ENCODE measurements at places on chromosomes 1 and 21.
A peak's percentile ranks its signal among the peaks of the same experiment; 100 is the strongest.

DNA sequence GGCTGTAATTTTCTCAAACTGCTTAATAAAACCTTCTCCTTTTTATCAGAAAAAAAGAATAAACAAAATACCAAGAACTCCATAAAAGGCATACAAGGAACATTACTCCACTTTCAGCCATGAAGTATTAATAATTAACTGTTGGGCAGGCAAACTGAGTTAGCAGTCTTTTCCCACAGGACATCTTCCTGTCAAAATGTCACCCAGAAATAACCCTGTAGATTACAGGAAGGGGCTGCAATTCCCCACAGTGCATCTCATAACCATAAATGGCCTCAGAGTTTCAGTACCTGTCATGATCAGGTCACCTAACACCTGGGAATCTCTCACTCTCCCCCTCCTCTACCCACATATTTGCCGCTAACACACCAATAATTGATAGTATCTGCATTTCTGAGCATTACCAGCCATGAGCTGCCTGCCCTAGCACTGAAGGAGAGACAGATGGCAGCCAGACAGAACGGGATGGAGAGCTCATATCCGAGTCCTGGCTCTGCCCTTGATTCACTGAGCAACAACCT is 475.0 kb downstream of the SMYD3 start:
- peak; percentile 38 for DNase-seq

DNA sequence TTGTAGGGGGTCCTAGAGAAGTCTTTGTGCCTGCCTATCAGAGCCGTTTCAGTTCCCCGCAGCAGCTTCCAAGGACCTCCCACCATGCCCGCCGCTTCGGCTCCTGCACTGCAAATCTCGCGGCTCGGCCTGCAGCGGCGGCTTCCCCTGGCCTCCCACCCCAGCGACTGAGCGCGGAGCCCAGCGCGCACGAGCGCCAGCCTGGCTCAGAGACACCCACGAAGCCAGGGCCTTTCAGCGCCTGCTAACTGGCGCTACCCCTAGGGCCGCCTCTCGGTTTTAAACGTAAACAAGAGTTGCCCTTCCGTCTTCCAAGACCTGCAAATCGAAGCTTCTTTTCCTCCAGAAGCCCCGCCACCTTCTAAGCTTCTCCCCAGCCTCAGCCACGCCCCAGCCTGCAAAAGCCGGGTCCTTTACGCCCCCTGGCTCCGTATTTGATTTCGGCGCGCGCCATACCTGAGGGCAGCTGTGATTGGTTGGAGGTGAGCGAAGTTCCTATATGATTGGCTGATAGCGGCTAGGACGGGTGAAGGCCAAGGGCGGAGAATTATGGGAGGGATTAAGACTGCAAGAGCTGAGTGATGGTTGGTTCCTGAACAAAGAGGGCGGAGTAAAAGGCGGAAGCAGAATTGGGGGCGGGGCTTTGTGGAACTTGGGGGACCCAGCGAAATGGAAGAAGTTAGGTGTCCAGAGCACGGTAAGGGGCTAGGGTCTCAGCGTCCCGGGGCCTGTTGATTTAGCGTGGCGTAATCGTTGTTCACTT is at the start of gene TTF2:
Gene TTF2 (plus strand): TSS at position 649 of the 763 bp plus-strand sequence. CDS start 21 bp downstream, at position 670.
- peak; percentile 95 for DNase-seq

- peak; percentile 68 for DNase-seq
Observed at GRCh38 chr21:45074818-45075595, 627 bp downstream of the ADARB1 start.

- DNase-seq, result no peak
Observed at GRCh38 chr1:44842486-44842861, 579 bp downstream of the PTCH2 start.

GRCh38 chr1:203136409-203137042 is 9.0 kb downstream of the ADORA1 start:
- peak; percentile 46 for DNase-seq

GRCh38 chr1:168498159-168498631 is 45.6 kb downstream of the XCL2 start:
- DNase-seq, result no peak

DNA sequence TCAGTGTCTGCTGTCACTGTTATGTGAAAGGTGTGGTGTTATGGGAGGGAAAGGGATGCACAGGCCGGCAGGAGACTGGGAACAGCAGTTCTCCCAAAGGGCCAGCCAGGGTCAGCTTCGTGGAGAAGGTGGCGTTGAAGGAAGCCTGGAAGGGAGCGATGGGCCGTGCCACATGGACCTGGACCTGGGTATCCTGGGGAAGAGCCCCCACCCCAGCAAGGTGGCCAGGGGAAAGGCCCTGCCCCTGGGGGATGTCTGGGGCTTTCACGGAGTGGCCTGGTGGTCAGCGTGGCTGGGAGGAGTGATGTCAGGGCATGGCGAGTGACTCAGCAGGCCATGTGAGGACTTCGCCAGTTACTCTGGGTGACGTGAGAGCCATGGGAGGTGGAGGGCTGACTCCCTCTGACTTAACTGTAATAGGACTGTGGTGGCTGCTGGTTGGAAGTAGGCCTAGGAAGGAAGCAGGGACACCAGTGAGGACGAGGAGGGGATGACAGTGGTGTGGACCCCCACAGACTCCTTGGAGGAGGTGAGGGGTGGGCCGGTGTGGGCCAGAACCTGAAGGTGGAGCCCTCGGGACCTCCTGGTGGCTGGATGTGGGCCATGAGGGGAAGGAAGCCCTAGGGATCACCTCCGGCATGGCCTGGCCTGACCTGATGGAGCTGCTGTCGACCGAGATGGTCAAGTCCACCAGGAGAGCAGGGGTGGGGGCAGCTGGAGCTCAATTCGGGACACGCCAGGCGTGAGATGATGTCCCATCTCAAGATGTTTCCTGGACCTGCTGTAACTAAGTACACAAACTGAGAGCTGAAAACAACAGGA is 54.5 kb downstream of the BACE2 start:
- no peak for DNase-seq

GRCh38 chr1:181032535-181032934 is 1.2 kb upstream of the MR1 start:
- no peak for DNase-seq

- no peak for DNase-seq
Observed at GRCh38 chr1:47759936-47760629, 237.1 kb downstream of the TRABD2B start.

- no peak for DNase-seq
Observed at GRCh38 chr1:218459450-218459849, 114.3 kb downstream of the TGFB2 start.

DNA sequence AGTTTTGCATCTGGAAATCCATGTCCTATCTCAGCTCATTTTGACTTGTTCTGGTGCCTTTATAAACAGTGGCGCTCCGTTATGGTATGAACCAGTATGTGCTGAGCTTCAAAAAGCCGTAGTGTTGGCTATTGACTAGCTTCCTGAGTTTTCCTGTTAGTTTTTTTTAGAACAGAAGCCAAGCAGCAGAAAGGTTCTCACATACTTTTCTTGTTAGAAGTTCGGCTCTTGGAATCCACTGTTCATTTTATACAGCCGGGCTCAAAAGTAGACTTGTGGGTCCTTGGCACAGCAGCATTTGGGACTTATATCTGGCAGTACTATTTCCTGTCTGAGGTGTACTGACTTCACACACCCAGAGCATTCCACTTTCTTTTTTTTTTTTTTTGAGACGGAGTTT is 63.8 kb downstream of the TBCE start:
- no peak for DNase-seq

DNA sequence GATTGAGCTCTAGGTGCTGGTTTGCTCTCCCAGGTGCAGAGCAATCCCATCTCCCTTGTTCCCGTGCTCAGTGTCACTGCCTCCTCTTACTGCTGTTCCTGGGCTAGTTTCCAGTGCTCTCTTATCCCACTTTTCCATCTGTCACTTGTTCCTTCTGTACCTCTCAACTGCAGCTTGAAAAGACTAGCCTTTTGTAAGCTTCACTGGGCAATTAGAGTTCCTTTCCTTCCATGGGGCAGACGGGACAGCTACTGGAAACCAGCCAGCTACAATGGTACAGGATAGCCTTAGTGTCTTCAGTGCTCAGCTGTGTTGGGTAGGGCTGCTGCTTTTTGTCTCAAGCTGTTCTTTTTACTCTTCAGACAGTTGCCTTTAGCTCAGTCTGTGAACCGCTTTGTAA is 31.6 kb downstream of the AGT start:
- DNase-seq, result no peak

DNA sequence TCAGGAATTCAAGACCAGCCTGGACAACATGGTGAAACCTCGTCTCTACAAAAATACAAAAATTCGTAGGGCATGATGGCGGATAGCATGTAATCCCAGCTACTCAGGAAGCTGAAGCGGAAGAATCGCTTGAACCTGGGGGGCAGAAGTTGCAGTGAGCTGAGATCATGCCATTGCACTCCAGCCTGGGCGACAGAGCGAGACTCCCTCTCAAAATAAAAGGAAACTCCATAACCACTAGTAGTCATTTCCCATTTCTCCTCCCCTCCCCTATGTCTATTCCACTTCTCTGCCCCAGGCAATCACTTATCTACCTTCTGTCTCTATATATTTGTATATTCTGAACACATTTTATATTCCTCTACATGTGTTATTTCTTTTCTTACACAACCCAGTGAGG is 4.0 kb upstream of the CEP350 start:
- no peak for DNase-seq

GRCh38 chr1:36831186-36831810 is 203.0 kb downstream of the GRIK3 start:
- peak; percentile 79 for DNase-seq

GRCh38 chr1:64519901-64520300 is 50.0 kb downstream of the CACHD1 start:
- no peak for DNase-seq

GRCh38 chr1:53430261-53430660 is 28.9 kb upstream of the DMRTB1 start:
- DNase-seq, result no peak

- DNase-seq, result no peak
Observed at GRCh38 chr1:198449727-198450433, 90.6 kb downstream of the ATP6V1G3 start.

GRCh38 chr1:87327376-87328271 is 1.1 kb upstream of the LMO4 start:
- no peak for DNase-seq

DNA sequence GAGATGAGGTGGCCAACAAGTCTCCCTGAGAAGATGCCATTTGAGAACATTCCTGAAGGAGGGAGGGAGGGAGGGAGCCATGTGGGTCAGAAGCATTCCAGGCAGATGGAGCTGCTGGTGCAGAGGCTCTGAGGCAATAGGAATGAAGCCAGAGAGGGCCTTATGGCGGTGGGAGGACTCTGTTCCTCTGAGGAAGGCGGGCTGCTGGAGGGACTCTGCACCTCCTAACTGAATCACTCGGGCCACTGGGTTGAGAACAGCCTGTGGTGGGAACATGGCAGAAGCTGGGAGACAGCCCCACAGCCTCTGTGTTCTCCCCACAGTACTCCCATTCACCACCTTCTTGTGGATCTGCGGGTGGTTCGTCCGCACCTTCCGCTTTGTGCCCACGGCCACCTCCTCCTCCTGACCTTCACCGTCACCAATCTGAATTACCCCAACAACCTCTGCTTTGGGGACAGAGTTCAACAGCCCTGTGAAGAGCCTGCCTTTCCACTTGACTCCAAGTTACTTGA is 2.4 kb upstream of the TMEM125 start:
- no peak for DNase-seq

GRCh38 chr1:100622966-100623762 is 85.2 kb downstream of the GPR88 start:
- DNase-seq, result no peak

DNA sequence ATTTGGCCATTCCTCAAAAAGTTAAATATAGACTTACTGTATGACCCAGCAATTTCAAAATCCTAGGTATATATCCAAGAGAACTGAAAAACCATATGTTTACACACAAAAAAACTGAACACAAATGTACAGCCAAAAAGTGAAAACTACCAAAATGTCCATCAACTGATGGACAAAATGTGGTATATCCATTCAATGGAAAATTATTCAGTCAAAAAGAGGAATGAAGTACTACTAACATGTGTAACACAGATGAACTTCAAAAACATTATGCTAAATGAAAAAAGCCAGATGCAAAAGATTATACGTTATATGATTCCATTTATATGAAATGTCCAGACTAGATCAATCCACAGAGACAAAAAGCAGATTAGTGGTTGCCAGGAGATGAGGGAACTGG is 8.0 kb downstream of the AIDA start:
- no peak for DNase-seq

DNA sequence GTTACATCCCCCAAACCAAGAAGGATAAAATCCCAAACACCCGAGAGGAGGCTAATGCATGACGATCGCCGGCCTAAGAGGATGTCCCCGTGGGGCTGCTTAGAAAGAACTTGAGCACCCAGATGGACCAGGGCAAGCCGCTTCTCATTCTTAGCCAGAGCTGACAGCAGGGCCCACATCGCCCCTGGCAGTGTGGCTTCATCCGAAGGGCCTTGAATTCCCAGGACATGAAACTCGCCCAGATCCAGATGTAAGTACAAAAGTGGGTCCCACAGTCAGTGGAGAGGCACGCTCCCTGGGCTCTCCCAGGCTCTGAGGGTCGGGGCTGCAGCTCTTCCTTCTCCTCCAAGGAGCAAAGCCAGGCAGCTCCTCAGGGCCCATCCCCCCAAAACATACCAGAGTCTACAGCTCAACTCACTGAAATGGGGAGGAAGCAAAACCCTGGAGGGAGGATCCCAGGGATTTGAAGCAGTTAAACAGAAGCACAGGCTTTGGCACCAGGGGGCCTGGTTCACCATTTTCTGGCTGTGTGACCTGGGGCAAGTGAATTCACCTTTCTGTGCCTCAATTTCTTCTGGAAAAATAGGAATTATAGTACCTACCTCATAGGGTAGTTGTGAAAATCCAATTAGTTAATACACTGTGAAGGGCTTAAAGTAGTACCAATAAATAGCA is 85.6 kb downstream of the MAN1C1 start:
- DNase-seq, result no peak

GRCh38 chr1:224160171-224160682 is 22.8 kb upstream of the DEGS1 start:
- DNase-seq, result no peak

DNA sequence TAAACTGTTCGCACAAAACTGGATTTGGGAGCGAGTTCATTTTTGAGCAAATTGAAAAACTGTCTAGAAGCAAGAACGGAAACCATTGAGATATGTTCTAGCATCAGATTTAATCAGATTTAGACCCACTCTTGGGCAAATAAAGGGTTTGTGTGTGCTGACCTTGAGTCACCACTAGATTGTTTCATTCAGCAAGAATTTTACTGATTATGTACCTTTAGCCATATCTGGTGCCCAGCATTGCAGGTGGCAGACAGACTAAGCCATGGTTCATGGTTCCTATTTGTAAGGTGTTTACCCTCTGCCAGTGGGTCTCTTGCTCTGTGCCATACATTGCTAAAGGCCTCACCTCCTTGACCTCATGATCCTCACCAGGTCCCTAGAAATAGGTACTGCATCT is 1.4 kb downstream of the NUDC start:
- DNase-seq, result no peak

DNA sequence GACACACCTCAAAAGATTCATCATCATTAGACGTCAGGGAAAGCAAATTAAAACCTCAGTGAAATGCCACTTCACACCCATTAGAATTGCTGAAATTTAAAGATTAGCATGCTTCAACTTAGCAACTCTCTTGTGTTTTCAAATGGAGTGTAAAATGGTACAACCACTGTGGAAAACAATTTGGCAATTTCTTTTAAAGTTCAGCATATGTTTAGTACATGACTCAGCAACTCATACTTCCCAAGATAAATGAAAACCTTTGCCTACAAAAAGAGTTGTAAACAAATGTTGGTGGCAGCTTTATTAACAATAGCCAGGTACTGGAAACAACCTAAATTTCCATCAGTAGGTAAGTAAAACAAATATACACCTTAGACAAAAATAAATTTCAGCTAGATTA is 42.7 kb downstream of the ST3GAL3 start:
- DNase-seq, result no peak

Measured in BE2C (cell line).